ENCODE measurements at places on chromosomes 4 and X.

GRCh38 chr4:142372530-142373260 lies 473.4 kb downstream of the INPP4B start:
- no peak for DNase-seq

GRCh38 chrX:150570512-150570911 lies 2.1 kb downstream of the MTM1 start:
- DNase-seq, result no peak

DNA sequence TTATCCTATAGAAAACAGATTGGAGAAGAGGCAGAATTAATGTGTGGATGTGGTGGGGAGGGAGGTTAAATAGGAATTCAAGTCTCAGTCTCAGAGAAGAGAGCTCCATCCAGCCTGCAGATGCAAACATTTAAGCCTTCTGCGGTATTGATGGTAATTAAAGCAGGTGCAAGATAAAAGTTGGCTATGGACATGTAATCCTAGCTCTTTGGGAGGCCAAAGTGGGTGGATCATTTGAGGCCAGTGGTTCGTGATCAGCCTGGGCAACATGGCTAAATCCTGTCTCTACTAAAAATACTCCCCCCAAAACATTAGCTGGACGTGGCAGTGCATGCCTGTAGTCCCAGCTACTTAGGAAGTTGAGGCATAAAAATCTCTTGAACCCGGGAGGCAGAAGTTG lies 332.7 kb downstream of the PABPC4L start:
- no peak for DNase-seq

DNA sequence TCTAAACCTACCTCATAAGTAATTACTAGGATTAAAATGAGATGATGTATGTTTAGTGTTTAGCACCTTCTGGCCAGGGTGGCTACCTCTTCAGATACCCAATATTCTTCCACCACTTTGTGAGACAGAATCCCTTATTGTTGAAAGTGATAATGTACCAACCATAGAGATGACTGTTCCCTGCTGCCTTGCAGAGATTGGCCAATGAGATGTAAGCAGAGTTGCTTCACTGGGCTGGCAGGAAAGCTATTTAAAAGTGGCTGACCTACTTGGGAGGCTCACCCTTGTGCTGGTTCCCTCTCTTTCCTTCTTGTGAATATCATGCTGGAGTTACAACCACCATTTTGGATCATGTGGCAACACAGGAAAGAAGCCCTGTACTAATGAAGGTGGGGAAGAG lies 58.9 kb downstream of the TMEM154 start:
- DNase-seq, result no peak

DNA sequence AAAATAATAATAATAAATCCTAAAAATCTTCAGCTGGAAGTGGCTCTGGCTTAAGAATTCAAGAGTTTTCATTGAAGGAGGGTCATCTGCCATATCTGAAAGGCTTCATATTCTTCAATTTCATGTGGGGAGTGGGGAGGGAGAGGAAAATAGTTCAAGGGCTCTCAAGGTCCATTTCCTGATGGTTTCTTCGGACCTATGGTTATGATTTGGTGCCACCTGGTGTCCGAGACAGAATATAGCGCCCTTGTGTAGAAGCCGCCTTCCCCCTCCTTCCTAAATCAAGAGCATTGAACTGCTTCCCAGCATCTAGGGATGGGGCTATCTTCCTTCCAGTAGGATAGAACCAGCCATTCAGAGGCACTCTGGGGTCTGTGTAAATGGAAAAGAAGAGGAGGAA lies 34.3 kb downstream of the NLGN3 start:
- no peak for DNase-seq

GRCh38 chr4:188158336-188158735 lies 19.1 kb downstream of the TRIML1 start:
- DNase-seq, result no peak
